ENCODE measurements at places on chromosomes 1 and 21.

DNA sequence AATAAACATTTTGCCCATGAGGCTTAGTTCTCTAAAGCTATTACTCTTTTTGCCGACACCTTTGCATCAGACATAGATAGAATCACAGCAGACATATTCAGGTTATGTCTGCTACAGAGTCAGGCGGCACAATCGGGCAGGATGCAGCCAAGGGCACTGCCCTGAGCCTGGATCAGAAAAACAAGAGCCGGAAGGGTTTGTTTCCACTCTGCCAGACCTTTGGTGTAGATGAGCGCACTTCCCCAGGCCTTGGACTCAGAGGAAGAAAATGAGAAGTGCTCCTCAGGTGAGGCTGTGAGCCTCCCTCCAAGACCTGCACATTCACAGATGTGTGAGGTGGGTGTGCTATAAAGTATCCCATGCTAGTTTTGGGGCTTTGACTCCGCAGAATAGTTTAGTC lies 43.7 kb downstream of the GNG12 start:
- DNase-seq: no peak

- DNase-seq: no peak
These were observed 125.4 kb downstream of the SIK1 start for GRCh38 chr21:43301409-43302061.

- no peak for DNase-seq
These were observed 39.3 kb downstream of the HSPG2 start for GRCh38 chr1:21897844-21898243.

- no peak for DNase-seq
These were observed 516.1 kb downstream of the OMA1 start for GRCh38 chr1:58030456-58030855.

- DNase-seq: no peak
These were observed 20.9 kb upstream of the SPATC1L start for GRCh38 chr21:46205166-46205565.

DNA sequence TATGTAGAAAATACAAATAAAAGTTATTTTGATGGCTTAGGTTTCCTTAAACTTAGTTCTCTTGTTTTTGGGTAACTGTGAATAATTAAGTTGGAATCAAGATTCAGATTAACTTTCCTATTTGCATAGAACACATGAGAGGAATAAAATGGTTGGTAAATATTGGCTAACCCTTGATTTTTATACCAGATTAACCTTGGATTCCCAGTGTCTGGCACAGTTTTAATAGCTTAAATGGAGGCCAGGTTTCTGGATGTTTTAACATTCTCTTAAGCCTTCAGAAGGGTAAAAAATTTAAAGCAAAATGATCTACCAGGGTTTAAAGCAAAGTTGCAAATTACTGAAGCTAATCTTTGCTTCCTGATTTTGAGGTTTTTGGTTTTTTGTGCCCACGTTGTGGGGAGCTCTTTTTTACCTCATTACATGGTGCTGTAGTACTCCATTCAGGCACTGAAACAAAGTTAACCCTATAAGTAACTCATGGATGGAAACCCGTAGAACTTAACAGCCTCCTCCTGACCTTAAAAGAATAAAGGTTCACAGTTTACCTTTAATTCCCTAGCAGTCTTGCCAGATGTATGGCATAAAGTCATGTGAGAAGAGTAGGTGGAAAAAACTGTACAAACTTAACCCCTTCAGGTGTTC lies 8.4 kb upstream of the SPATA1 start:
- no peak for DNase-seq

DNA sequence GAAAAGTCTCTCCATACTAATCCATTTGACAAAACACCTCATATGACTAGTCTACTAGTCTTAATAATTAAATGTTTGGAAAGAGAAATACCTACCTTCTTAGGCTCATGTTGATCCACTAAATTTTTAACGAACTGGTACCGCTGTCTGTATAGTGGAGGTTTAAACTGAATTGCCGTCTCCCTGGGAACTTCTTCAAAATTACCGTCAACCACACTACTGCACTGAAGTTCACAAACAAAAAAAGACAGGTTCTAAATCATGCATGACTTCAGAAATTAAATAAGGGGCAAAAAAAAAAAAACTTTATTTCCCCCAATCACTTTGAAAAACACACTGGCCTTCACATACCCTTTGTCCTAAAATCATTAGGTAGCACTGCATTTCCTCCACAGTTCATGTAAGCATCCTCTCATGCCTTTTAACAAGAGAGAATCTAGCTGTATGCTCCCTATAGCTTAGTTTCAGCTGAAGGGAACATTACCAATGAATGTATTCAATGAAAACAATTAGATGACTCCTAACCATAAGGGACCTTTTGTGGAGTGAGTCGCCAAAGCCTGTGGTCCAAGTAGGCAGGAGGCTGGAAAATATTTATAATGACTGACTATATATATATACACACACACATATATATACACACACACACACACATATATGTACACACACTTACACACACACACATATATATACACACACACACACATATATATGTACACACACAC lies 3.4 kb downstream of the HENMT1 start:
- no peak for DNase-seq
